CD8-positive, alpha-beta memory T cell (primary cell): ENCODE measurements at places on chromosomes 16 and 17.

DNA sequence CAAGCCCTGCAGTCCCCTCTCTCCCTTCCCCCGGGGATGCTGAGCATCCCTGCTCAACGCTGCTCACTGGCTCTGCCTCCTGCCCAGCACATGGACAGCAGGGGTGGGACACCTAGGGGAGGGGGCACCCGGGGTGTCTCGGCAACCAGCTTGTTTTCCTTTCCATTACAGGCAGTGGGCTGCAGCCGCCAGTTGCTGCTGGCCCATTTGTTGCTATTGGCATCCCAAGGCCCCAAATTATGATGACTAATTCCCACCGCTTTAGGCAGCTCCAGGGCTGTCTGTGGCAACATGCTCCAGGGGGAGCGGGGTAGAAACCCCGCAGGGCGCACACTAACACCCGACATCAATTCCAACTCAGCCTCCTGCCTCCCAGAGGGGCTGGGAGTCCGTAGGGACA, 4.9 kb downstream of the SDK2 start:
- no peak for DNase-seq
- H3K36me3 ChIP-seq: no peaks in the 10 kb centered on the region
- H3K4me1 ChIP-seq: peaks cover 12% of the 10 kb centered on the region
- H3K4me3 ChIP-seq: no peak overlapping the region
- no peaks in the 10 kb centered on the region for H3K27me3 ChIP-seq
- no peak overlapping the region for H3K27ac ChIP-seq

DNA sequence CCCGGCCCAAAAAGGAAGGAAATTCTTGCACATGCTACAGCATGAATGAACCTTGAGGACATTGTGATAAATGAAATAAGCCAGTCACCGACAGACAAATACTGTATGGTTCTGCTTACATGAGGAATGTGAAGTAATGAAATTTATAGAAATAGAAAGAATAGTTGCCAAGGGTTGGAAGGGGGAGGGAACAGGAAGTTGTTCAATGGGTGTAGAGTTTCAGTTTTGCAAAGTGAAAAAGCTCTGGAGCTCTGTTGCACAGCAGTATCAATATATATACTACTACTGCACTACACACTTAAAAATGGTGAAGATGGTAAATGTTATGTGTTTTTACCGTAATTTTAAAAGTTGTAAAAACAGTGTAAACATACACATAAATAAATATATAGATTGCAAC, 43.7 kb downstream of the PKD1L3 start:
- no peak overlapping the region for H3K4me3 ChIP-seq
- peaks cover 8% of the 10 kb centered on the region for H3K4me1 ChIP-seq
- H3K27me3 ChIP-seq: no peaks in the 10 kb centered on the region
- no peak overlapping the region for H3K27ac ChIP-seq
- DNase-seq: no peak

- no peak overlapping the region for H3K27ac ChIP-seq
- H3K4me1 ChIP-seq: no peaks in the 10 kb centered on the region
- H3K36me3 ChIP-seq: no peaks in the 10 kb centered on the region
- no peak overlapping the region for H3K4me3 ChIP-seq
Measured at GRCh38 chr16:56067406-56067805, 123.9 kb upstream of the GNAO1 start.

DNA sequence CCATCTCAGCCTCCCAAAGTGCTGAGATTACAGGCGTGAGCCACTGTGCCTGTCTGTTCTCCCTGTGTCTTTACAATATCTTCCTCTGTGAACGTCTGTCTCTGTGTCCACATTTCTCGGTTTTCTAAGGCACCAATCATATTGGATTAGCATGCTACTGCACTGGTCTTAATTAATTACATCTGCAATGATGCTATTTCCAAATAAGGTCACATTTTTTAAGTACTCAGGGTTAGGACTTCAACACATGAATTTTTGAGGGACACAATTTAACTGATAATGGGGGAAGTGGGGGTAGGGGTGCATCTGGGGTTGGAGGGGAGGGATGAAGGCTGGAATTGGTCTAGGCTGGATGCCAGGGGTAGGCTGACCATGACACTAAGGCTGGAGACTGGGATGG, 102.6 kb downstream of the N4BP1 start:
- no peak overlapping the region for H3K4me3 ChIP-seq
- no peaks in the 10 kb centered on the region for H3K27me3 ChIP-seq
- H3K36me3 ChIP-seq: no peaks in the 10 kb centered on the region
- H3K4me1 ChIP-seq: no peaks in the 10 kb centered on the region
- no peak for DNase-seq

DNA sequence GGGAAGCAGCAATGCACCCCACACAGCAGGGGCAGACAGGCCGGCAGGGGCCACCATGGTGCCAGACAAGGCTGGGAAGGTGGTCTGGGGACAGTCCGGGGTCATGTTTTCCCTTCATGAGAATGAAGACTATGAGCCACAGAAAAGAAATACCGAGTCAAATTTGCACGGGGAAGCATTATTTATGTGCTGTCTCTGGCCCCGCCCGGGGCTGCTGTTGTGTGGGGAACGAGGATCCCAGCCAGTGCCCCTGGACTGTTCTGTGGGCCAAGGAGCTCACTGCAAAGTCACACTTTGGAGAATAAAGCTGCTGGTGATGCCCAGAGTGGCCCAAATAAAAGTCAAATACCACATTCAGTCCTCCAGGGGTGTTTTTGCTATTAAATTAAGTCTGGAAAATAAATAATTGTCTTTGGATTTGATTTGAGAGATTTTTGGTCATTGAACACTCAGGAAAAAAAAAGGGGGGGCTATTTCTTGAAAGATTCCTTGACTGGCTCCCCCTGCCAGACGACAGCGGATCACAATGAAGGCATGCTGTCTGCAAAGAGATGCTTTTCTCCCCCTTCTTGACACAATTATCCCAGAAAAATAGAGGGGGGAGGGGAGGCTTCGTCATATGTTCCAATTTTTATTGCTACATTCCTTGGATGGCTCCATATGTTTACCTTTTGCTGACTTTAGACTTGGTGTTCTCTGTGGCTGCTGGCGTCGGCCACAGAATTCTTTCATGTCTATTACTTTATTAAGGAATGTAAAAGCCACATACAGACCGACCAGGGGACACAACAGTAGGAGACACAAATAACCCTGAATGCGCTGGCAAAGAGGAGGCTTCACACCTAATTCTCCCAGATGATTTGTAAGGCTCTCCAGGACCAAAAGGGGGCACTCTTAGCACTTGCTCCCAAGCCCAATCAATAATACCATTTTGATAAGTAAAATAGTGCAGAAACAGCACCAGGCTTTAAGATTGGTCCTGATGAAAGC, 27.1 kb upstream of the ANKFN1 start:
- H3K4me1 ChIP-seq: no peaks in the 10 kb centered on the region
- no peaks in the 10 kb centered on the region for H3K27me3 ChIP-seq
- H3K27ac ChIP-seq: no peak overlapping the region
- H3K36me3 ChIP-seq: no peaks in the 10 kb centered on the region
